Osteocyte (in vitro differentiated cells): ENCODE measurements at places on chromosomes 2 and 18. TPM values are rescaled to one million over a fixed set of nuclear protein-coding genes. Genes with fewer than 3 reads are reported as not detected.

- H3K4me3 ChIP-seq = no peak overlapping the region
- H3K27ac ChIP-seq = no peak overlapping the region
- H3K4me1 ChIP-seq = peaks cover 27% of the 10 kb centered on the region
- no peak for DNase-seq
- H3K36me3 ChIP-seq = peaks cover 5% of the 10 kb centered on the region
- H3K27me3 ChIP-seq = no peaks in the 10 kb centered on the region
These were observed 23.7 kb downstream of the CUL3 start for GRCh38 chr2:224561234-224562005.

The IL1RN gene
- not detected in 2 replicates for total RNA-seq

DNA sequence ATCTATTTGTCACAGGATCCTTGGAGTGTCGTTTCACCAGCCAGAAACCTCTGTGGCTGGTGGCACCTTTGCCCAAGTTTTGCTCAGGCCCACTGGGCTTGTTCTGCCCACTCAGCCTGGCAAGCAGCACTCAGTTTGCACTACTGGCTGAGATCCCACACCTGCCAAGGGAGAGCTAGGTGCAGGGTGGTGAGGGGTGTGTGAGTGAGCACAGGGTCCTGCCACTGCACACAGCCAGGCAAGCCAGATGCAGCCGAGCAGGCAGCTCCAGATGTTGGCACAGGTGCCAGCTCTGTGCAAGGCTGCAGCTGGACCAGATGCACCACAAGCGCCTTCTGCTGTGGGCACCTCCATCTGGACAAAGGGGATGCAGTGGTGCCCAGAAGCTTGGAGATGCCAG, 281.7 kb upstream of the UBE2E3 start:
- no peak for DNase-seq
- H3K4me1 ChIP-seq = no peaks in the 10 kb centered on the region
- H3K4me3 ChIP-seq = no peak overlapping the region
- H3K27ac ChIP-seq = no peak overlapping the region
- no peaks in the 10 kb centered on the region for H3K36me3 ChIP-seq

- H3K27me3 ChIP-seq = no peaks in the 10 kb centered on the region
- H3K4me3 ChIP-seq = no peak overlapping the region
- H3K36me3 ChIP-seq = no peaks in the 10 kb centered on the region
- H3K27ac ChIP-seq = no peak overlapping the region
These were observed 17.5 kb downstream of the CYRIA start for GRCh38 chr2:16647992-16648617.

GRCh38 chr2:199902486-199903110, 8.5 kb upstream of the C2orf69 start:
- no peaks in the 10 kb centered on the region for H3K4me1 ChIP-seq
- H3K36me3 ChIP-seq = no peaks in the 10 kb centered on the region
- H3K4me3 ChIP-seq = no peak overlapping the region
- H3K27me3 ChIP-seq = peaks cover 4% of the 10 kb centered on the region

- no peak overlapping the region for H3K27ac ChIP-seq
- H3K4me1 ChIP-seq = no peaks in the 10 kb centered on the region
- DNase-seq = peak; percentile 75
- H3K4me3 ChIP-seq = no peak overlapping the region
- no peaks in the 10 kb centered on the region for H3K36me3 ChIP-seq
These were observed 432.0 kb upstream of the SMIM21 start for GRCh38 chr18:75859533-75859932.

The PIAS2 gene
- total RNA-seq = 37.9 and 50.6 TPM in 2 replicates

The ACVR1C gene
- 0.08 and 0.16 TPM in 2 replicates for total RNA-seq

- peaks cover 44% of the 10 kb centered on the region for H3K27me3 ChIP-seq
- no peaks in the 10 kb centered on the region for H3K4me1 ChIP-seq
- H3K36me3 ChIP-seq = no peaks in the 10 kb centered on the region
- H3K4me3 ChIP-seq = no peak overlapping the region
These were observed 26.5 kb downstream of the AQP12B start for GRCh38 chr2:240655931-240656886.

DNA sequence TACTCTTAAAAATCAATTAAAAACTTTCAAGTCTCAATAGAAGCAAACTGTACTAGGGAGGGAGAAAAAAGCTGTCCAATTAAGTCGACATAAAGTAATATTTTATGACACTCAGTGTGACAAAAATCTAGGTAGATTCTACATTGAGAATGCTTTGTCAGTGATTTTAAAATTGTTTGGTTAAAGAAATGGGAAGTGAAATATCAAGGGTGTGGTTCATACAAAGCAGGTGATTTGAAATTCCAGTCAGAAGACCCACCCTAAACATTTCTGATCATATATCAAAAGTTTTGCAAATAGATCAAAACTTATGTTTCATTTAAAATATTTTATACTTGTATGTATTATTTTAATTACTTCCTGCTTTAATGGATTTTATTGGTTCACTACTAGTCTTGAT, 338.9 kb upstream of the DCC start:
- no peak for DNase-seq
- no peaks in the 10 kb centered on the region for H3K27me3 ChIP-seq
- no peak overlapping the region for H3K4me3 ChIP-seq
- no peaks in the 10 kb centered on the region for H3K36me3 ChIP-seq
- no peaks in the 10 kb centered on the region for H3K4me1 ChIP-seq

GRCh38 chr18:22346953-22347605, 70.6 kb downstream of the CTAGE1 start:
- peaks cover 8% of the 10 kb centered on the region for H3K27me3 ChIP-seq
- no peak for DNase-seq
- H3K4me3 ChIP-seq = peak overlapping the region; percentile 26
- H3K4me1 ChIP-seq = peaks cover 41% of the 10 kb centered on the region
- no peak overlapping the region for H3K27ac ChIP-seq
- H3K36me3 ChIP-seq = no peaks in the 10 kb centered on the region

GRCh38 chr2:69227716-69228115, 159.3 kb downstream of the GFPT1 start:
- H3K4me3 ChIP-seq = no peak overlapping the region
- DNase-seq = no peak
- no peak overlapping the region for H3K27ac ChIP-seq
- H3K4me1 ChIP-seq = peaks cover 20% of the 10 kb centered on the region
- H3K27me3 ChIP-seq = no peaks in the 10 kb centered on the region

DNA sequence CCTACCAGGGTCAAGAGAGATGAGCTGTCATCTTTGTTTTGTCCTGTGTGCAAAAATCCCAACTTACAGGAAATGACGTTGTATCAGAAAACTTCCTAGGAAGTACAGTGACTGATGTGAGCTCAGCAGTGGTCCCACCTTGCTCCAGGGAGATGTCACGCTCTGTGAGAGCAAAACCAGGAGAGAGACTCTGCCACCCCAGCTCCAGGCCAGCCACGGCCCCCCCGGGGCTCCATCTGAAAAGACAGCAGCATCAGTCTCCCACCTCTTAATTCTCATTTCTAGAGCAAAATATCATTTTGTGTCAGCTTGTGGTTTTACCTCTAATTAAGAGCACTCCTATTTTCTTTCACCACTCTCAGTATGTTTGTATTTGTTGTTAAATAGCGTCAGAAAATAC, 57.5 kb downstream of the MYL12B start:
- no peak overlapping the region for H3K27ac ChIP-seq
- peaks cover 6% of the 10 kb centered on the region for H3K4me1 ChIP-seq
- no peak overlapping the region for H3K4me3 ChIP-seq
- no peaks in the 10 kb centered on the region for H3K27me3 ChIP-seq

DNA sequence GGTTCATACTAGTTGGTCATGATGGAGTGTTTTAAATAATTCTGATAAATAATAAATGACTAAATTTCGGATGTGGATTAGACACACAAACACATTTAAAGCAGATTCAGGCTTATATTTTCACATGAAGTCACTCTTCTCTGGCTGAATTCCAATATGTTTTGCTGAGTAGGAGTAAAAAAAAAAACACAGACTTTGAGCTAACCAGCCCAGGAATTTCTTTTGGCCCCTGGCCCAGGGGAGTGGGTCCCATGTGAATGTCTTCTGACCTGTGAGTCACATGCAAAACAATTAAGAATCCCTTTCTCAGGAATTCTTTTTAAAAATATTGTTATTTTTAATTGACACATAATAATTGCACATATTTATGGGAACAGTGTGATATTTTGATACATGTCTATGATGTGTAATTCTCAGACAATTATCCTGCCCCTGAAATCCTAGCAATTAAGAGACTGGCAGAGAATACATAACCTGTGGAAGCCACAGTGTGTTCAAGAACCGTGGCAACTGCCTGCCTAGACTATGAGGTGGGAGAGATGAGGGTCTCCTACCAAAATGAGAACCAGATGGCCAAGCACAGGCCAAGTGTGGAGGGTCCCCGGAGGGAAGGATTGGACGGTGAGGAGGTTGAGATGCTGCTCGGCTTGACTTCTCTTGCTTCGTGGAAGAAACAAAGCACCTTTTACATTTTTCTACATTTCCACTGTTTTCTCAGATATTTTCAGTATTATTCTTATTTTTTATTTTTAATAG, 236.4 kb downstream of the PIEZO2 start:
- H3K4me3 ChIP-seq = peak overlapping the region; percentile 49
- peaks cover 19% of the 10 kb centered on the region for H3K36me3 ChIP-seq
- no peaks in the 10 kb centered on the region for H3K27me3 ChIP-seq
- peaks cover 49% of the 10 kb centered on the region for H3K4me1 ChIP-seq

The CNOT11 gene
- 31.4 and 36.8 TPM in 2 replicates for total RNA-seq

The MYO5B gene
- not detected in 2 replicates for total RNA-seq

The AQP12A gene
- total RNA-seq = not detected in 2 replicates

The LRRC30 gene
- total RNA-seq = not detected in 2 replicates

The NR4A2 gene
- total RNA-seq = 1.4 and 1.8 TPM in 2 replicates

DNA sequence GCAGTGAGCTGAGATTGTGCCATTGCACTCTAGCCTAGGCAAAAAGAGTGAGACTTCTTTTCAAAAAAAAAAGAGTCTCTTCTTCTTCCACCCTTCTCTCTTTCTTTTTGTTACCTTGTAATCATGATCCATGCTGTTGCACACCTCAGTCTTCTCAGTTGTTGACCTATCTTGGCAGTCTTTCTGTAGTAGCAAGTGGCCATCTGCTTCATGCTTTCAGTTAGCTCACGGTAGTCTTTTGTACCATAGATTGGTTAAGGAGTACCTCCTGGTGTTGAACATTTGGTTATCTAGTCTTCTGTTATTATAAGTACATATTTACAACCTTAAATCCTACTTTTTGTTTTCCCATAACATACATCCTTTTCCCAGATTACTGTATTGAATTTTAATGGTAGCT, 3.1 kb downstream of the GORASP2 start:
- H3K4me3 ChIP-seq = no peak overlapping the region
- DNase-seq = no peak
- peaks cover 6% of the 10 kb centered on the region for H3K36me3 ChIP-seq
- H3K27ac ChIP-seq = no peak overlapping the region
- peaks cover 40% of the 10 kb centered on the region for H3K4me1 ChIP-seq

DNA sequence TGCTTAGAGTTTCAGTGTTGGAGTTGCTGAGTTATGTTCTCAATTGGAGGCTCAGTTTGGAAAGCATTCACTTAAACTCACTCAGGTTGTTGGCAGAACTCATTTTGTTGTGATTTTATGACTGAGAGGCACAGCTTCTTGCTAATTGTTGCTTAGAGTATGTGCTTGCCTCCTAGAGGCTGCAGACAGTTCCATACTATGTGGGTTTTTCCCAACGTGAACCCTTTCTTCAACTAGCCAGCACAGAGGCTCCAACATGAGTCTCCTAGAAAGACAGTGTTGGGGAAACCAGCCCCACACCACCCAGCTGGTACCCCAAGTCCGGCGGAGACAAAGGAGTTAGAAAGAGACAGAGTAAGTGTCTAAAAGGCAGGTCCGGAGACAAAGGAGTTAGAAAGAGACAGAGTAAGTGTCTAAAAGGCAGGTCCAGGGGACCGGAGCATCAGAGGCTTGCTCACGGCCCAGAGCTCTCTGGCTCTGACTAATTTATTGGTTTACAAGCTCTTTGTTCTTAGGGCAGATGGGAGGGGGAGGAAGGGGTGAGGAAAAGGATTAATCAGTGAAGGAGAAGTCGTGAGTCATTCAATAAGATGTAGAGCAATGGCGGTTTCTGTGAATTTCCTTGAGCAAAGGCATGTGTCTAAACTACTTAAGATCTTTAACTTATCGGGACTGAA, 999.7 kb upstream of the LRRTM1 start:
- H3K27ac ChIP-seq = no peak overlapping the region
- no peaks in the 10 kb centered on the region for H3K27me3 ChIP-seq
- no peak for DNase-seq
- no peaks in the 10 kb centered on the region for H3K36me3 ChIP-seq
- no peak overlapping the region for H3K4me3 ChIP-seq

The CYRIA gene
- total RNA-seq = 2.8 TPM in 2 replicates

- H3K4me3 ChIP-seq = no peak overlapping the region
- peaks cover 3% of the 10 kb centered on the region for H3K36me3 ChIP-seq
These were observed 78.1 kb downstream of the AAK1 start for GRCh38 chr2:69565431-69565839.

GRCh38 chr2:170176212-170176611, 1.7 kb upstream of the MYO3B start:
- peaks cover 41% of the 10 kb centered on the region for H3K4me1 ChIP-seq
- DNase-seq = no peak
- H3K27me3 ChIP-seq = no peaks in the 10 kb centered on the region
- no peak overlapping the region for H3K27ac ChIP-seq

DNA sequence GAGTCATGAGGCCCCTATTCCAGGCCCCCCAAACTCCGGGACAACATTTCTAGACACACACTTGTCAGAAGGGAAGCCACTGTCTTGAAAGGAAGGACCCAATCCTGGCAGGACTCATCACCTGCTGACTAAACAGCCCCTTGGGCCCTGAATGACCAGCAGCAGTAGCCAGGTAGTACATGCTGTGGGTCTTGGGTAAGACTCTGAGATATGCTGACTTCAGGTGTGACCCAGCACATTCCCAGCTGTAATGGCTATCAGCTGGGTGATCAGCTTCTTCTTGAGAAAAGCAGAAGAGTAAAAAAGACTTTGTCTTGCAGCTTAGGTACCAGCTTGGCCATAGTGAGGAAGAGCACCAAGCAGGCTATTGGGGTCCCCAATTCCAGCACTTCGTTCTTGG, 35.6 kb downstream of the CLHC1 start:
- H3K4me1 ChIP-seq = no peaks in the 10 kb centered on the region
- DNase-seq = no peak
- no peak overlapping the region for H3K27ac ChIP-seq
- no peaks in the 10 kb centered on the region for H3K27me3 ChIP-seq

GRCh38 chr2:236642584-236643291, 73.1 kb downstream of the ACKR3 start:
- peak overlapping the region; percentile 91 for H3K27ac ChIP-seq
- peaks cover 3% of the 10 kb centered on the region for H3K36me3 ChIP-seq
- H3K4me1 ChIP-seq = peaks cover 37% of the 10 kb centered on the region
- no peak overlapping the region for H3K4me3 ChIP-seq
- peaks cover 2% of the 10 kb centered on the region for H3K27me3 ChIP-seq
- DNase-seq = peak; percentile 86

DNA sequence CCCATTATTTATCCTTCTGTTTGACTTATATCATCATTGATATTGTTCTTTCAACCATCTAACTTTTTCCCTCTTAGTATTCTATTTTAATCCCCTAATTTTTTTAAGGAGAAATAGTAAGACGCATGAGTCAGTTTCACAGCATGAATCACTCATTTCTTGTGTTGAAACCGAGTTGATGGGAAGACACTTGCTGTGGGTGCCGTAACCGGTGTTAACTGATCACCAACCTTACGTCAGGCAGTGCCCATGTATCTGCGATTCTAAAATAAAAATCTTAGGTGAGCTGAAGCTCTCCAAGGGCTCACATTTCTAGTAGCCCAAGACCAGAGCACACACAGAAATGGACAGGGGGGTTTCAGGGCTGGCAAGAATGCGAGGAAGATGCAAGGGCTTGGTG, 348.1 kb downstream of the GALR1 start:
- H3K4me3 ChIP-seq = no peak overlapping the region
- no peaks in the 10 kb centered on the region for H3K27me3 ChIP-seq
- no peak for DNase-seq
- H3K4me1 ChIP-seq = no peaks in the 10 kb centered on the region

GRCh38 chr2:11616851-11617415, 53.1 kb downstream of the NTSR2 start:
- peaks cover 10% of the 10 kb centered on the region for H3K27me3 ChIP-seq
- no peak overlapping the region for H3K4me3 ChIP-seq
- DNase-seq = no peak
- no peaks in the 10 kb centered on the region for H3K36me3 ChIP-seq
- no peaks in the 10 kb centered on the region for H3K4me1 ChIP-seq
- H3K27ac ChIP-seq = no peak overlapping the region
